ENCODE measurements at places on chromosomes 6 and 20.

- no peak for DNase-seq
These were observed 32.5 kb upstream of the MEI4 start for GRCh38 chr6:77620278-77620882.

DNA sequence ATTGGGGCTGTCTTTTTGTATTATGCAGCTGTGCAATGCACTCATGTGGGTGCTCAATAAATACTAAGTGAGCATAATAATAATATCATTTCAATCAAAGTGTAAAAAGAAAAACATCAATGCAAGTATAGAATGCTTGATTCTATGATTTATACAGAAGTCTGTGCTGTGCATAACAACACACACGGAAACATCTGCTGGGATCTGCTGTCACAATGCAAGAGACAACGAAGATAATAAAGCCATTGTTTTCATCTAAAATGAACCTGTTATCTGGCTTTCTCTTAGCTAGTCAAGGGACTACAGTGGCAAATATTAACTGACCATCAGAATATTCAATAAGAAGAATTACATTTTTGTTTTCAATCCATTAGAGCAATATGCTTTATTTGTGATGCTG is 1156.9 kb upstream of the MAP3K7 start:
- DNase-seq = no peak

DNA sequence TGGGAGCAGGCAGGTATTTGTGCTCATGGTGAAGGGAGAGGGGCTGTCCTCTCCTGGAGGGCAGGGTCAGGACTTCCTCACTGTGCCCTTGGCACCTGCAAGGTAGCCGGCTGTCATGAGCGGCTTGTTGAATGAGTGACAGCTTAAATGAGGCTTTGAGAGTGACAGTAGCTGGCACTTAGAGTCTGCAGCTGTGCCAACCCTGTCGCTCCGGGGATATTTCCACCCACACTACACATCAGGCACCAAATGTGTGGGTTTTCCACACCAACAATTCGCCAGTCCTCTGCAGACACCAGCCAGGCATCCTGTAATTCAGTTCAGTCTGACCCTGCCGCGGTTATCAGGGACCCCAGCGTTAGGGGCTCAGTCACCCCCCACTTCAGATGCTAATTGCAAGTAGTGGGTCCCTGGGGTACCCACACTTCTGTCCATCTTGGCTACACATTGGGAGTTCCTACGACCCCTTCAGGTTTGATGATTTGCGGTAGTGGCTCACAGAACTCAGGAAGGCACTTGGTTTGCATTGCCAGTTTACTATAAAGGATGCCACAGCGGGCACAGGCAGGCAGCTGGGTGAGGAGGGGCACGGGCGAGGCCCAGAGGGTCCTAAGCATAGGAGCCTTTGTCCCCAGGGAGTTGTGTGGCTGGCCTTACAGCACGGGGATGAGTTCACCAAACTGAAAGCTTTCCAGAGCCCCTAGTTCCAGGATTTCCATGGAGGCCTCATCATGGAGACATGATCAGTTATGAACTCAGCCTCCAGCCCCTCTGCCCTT is 9.1 kb downstream of the MTG2 start:
- DNase-seq = no peak

DNA sequence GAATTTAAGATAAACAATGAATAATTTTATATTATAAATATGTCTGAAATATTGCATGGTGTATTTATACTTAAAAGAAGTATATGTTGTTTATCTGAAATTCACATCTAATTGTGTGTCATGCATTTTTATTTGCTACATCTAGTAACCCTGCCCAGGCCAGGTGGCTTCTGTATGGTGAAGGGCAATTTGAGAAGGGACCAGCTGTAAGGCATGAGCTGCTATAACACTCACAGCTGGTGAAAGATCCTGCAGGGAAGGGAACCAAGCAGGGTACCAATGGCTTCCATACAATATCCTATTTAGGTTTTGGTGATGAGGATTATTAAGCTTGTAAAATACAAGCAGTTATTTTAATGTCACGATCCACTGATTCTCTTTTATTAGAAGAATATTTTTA is 921.8 kb upstream of the GJE1 start:
- DNase-seq = no peak

DNA sequence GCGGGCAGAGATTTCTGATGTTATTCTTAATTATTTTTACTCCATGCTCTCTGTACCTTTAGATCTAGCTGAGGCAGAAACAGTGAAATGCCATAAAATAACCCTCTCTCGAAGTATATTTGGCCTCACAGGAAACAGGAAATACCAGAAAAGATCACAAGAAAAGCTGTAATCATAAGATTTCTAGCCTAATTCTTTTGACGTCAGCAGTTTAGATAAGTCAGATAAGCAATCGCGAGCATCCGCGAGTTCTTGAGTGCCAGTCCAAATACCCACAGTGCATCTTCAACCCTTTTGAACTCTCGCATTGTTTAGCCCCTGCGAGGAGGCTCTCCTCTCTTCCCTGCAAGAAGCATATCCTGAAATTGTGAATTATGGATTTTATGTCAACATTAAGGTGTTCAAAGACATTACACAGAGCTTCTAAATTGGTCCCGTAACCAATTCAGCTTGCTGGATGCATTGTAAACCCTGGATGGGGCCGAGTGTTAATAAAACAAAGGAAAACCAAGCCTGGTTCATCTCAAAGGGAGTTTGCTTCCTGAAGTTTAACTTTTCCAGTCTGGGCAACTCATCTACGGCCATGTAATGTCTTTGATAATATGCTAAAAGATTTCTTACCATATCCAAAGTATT is 198.9 kb downstream of the MTFR2 start:
- no peak for DNase-seq

- DNase-seq = no peak
These were observed 169.4 kb downstream of the NRN1 start for GRCh38 chr6:5837323-5837722.

GRCh38 chr20:40673442-40673841 is 15.6 kb downstream of the MAFB start:
- DNase-seq = peak; percentile 71

DNA sequence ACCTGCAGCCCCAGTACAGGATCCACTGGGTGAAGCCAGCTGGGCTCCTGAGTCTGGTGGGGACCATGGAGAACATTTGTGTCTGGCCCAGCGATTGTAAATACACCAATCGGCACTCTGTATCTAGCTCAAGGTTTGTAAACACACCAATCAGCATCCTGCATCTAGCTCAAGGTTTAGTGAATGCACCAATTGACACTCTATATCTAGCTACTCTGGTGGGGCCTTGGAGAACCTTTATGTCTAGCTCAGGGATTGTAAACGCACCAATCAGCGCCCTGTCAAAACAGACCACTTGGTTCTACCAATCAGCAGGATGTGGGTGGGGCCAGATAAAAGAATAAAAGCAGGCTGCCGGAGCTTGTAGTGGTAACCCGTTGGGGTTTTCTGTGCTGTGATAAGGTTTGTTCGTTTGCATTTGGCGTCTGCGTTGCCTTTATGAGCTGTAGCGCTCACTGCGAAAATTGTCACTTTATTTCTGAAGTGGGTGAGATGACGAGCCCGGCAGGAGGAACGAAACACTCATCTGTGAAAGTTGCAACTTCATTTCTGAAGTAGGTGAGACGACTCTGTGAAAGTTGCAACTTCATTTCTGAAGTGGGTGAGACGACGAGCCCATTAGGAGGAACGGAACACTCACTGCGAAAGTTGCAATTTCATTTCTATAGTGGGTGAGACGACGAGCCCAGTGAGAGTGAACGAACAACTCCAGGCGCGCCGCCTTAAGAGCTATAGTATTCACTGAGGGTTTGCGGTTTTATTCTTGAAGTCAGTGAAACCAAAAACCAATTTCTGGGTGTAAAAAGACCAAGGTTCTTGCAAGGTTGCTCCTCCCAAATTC is 31.1 kb downstream of the SERPINB6 start:
- peak; percentile 31 for DNase-seq

DNA sequence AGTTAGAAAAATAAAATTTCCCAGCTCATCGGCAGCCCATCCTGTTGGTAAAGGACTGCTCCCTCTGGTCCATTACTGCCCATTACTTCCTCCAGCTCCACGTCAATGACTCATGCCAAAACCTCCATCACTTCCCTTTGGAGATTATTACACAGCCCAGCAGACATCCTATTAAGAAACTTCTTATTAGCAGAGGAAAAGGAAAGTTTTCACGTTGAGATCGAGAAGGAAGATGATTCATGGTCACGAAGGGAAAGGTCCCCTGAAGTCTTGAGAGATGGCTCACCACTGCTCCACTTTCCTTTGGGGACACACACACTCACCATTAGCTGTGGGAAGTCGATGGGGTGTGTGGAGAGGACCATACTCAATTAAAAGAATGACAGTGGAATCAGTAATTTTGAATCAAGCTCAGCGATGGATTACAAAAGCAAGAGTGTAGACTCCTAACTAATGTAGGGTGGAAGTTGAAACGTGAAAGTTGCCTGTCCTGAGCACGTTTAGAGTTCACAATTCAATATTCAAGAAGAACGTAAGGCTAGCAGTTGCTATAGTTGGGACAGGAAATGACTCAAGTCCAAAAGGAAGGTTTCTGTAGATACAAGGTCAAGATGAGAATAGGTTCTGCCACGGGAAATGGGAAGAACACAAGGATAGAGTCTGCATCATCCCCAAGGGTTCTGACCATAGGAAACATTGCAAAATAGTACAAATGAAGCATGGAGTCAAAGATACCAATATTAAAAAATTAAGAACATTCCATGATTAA is 21.6 kb downstream of the SASH1 start:
- no peak for DNase-seq

DNA sequence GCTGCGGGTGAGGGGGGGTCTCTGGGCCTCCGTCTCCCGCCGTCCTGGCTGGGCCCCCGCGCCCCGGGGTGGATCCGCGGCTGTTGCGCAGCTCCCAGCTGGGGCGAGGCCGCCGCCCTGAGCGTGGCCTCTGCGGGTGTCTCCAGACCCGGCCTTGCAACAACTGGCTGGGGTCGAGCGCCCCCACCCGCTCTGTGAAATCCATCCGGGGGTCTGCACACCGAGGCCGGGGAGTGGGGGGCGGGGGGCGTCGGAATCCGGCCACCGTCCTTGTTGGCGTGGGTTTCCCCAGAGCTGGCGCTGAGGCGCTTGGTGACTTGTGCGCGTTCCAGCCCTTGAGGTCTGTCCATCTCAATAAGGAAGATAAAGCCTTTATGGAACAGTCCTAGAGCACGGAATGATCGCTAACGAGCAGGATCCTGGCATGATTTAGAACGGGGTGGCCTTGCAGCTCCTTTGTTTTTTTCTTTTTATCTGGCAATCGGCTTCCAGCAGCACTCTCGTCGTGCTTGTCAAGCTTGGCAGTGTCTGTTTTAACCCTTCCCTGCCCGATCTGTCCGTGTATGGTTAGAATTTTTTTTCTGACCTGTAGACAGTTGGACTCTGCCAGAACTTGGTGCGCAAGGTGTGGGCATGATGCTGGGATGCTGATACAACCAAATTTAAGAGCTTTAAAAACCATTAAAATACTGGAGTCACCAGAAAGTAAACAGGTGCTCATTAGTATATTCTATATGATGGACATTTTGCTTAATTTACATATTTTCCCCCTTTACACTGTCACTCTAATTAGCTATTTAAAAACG is 675 bp downstream of the DSTN start:
- peak; percentile 73 for DNase-seq

DNA sequence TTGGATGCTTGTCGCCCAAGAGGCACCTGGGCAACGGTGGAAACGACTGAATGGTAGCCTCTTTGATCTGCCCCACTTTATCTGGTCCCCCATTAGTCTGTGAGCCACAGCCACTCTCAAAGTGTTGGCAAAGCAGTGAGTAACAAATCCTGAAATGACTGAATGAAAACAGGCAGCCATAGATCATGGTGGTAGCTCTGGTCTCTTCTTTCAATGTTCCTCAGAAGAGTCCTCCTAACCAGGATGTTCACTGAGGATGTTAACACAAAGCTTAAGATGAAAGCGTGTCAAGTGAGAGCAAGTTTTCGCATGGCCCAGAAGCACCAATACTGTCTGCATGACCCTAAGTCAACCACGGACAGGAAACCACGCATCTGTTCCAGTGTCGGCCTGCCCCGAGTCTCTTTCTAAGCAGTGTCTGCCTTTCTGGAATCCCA is 107.3 kb downstream of the IRF4 start:
- DNase-seq = no peak

DNA sequence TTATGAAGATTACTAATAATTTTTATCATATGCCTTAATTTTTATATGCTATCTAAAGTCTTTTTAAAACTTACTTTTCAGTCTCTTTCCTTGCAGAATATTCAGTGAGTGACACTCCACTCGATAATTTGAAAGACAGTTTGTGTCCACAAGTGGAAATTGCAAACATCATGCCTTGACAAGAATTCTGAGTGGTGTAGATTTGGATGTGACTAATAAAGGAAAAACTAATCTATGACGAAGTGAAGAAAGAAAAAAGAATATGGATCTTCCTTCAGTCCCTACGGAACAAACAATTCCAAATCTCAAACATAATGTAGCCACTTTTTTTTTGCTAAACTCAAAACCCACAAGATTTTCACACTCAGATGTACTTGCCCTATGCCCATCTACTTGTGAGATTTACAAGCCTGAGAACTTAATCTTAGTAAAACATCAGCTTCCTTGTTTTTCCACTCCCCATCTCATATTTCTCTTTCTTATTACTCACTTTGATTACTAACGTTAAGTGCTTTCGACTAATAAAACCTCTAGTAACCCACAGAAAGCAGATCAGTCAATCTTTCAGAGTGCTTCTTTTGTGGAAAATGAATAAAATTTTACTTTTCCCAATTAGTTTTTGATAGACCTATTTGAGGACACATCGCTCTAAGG is 1155.8 kb downstream of the GRIK2 start:
- DNase-seq = no peak

- no peak for DNase-seq
These were observed 32.9 kb downstream of the TAF4 start for GRCh38 chr20:62032609-62033368.

DNA sequence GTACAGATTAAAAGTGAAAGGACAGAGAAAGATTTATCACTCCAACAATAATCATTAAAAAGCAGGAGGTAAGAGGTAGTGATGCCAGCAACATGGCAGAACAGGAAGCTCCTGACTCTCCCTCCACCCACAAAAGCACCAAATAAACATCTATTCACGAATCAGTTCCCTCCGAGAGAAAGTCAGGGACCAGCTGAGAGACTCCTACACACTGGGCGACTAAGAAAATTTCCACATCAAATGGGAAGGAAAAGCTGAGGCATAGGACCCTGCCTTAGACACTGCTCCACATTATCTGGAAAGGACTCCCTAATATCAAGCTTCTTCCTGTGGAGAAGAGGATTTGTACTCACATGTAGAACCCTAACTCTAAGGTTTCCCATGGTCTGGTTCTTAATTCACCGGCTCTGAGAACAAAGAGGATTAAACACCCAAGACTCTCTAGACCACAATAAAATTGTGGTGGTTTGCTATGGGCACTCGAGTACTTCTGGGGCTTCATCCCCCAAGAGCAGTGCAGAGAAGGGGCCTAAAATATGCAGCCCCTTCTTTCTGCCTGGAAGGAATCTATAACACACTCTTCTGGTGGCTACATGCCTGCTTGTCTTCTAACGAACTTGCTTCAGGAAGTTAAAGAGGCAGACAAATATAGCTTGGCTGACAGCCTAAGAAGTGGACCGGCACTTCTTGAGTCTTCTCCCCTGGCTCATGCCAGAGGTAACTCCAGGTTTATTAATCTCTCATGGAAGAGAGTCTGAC is 29.4 kb upstream of the ASF1A start:
- no peak for DNase-seq

- DNase-seq = no peak
These were observed 58.4 kb upstream of the NFATC2 start for GRCh38 chr20:51600950-51601349.

GRCh38 chr6:87669051-87669450 is 33.0 kb downstream of the AKIRIN2 start:
- DNase-seq = no peak

- DNase-seq = no peak
These were observed 235.3 kb upstream of the CEP162 start for GRCh38 chr6:84462698-84463097.

GRCh38 chr20:3595541-3595940 is 67.7 kb downstream of the GFRA4 start:
- DNase-seq = no peak
